RCC 7860 (cell line): ENCODE measurements at places on chromosomes 11 and 22.

DNA sequence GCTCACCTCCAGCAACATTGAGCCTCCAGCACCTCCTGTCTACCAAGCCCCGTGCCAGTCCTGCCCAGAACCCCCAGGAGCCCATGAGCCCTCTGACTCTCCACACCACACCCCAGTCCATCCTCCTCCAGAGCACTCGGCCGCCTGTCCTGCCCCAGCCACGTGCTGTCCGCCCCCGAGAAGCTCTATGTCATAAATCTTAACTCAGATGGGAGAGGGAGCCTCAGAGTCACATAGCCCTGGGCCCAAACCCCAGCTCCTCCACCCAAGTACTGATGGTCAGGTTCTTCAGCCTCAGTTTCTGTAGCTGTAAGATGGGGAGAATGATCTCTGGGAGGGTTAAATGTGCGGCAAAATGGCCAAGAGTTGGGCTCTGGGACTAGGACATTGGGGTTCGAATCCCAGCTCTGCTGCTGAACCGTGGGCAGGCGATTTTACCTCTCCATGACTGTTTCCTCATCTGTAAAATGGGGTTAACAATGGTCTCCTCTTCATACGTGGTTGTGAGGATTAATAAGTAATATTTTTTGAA, 27.8 kb downstream of the CYTH4 start:
- no peak for DNase-seq

- no peak for DNase-seq
Measured at GRCh38 chr11:101224221-101224620, 94.6 kb upstream of the PGR start.

DNA sequence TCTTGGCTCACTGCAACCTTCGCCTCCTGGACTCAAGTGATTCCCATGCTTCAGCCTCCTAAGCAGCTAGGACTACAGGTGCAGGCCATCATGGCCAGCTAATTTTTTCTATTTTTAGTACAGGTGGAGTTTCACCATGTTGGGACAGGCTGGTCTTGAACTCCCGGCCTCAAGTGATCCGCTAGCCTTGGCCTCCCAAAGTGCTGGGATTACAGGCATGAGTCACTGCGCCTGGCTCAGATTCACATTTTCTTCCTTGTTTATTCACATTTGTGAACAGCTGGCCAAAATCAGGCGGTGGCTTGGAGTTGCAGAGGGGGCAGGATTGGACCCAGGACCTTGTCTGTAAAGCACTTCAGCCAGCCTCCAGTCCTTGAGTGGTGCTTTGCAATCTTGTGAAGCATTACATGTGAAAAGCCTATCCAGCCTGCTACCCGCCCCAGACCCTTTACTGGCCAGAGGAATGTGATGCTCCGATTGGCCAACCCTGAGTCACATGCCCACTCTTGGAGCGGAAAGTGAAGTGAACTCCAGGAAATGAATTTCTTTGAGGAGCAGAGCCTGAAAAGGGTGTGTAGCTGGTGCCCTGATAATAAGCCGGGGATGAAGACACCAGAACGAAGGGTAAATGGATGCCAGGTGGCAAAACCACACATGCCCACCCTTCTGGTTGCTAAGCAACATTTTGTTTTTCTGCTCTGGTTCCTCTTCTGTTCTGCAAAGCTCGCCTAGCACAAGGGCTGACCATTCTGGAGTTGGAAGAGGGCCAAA, 62.6 kb upstream of the PTPRJ start:
- DNase-seq: peak; percentile 15

DNA sequence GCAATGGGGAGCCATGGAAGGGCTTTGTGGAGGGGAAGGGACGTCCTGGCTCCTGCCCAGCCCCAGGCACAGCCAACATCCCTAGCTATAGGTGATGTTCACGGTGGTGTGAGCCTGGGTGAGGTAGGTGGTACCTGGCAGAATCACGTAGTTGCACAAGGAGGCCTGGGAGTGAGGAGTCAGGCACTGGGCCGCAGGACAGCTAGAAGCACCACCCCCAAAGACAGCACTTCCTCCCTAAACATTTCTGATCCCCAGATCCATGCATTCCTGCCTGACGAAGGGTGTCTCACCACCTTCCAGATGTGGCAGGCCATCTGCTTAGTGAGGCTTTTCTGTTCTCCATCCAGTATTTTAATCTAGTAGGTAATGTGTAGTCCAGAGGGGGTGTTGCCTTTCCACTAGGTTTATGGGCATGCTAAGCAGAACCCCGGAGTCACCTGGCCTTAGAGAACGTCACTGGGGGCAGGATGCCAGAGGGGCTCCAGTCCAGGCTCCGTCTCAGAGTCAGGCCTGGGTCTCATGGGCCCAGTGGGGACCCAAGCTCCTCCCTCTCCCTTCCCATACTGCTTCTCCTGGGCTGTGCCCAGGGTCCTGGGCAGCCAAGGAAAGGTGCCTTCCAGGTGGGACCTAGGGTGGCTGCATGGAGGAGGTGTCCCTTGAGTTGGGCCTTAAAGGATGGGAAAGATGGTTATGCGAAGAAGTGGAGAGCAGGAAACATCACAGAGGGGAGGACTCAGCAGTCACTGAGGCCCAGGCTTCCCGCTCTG, 56.2 kb downstream of the OTOG start:
- DNase-seq: no peak

DNA sequence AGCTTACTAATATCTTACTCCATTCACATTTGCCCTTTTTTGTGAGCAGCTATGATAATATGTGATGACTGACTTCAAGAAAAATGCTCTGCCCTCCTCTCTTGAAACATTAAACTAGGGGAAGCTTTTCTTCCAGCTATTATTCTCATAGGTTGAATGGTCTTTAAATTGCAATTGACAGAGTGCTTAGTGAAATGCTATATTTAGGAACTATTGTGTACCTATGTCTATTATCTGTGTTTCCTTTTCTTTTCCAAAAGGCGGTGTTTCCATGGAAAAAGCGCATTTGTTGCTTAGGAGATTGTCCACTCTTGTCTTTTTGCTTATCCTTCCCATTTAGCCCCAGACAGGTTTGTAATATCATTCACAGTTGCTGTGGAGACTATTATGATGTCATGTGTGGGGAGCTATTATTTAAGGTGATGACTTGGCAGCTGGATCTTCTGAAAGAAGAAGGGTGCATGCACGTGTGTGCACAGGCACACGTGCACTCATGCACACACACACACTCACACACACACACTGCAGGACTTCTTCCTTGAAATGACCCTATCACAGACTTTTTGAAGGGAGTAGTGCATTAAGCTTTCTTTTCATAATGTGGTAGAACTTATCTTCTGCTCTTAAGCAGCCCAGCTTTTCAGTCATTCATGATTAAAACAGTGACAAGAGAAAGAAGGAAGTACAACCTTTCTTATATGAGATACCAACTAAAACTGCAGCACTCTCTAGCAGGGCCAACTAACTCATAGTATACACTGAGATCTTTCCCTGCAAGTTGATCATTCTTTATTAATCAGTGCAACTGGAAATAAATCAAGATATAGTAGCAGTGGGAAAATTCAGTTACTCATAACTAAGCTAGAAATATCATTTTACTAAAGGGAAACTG, 340.8 kb upstream of the MTNR1B start:
- no peak for DNase-seq

GRCh38 chr11:405323-405953, 9.4 kb downstream of the SIGIRR start:
- no peak for DNase-seq

DNA sequence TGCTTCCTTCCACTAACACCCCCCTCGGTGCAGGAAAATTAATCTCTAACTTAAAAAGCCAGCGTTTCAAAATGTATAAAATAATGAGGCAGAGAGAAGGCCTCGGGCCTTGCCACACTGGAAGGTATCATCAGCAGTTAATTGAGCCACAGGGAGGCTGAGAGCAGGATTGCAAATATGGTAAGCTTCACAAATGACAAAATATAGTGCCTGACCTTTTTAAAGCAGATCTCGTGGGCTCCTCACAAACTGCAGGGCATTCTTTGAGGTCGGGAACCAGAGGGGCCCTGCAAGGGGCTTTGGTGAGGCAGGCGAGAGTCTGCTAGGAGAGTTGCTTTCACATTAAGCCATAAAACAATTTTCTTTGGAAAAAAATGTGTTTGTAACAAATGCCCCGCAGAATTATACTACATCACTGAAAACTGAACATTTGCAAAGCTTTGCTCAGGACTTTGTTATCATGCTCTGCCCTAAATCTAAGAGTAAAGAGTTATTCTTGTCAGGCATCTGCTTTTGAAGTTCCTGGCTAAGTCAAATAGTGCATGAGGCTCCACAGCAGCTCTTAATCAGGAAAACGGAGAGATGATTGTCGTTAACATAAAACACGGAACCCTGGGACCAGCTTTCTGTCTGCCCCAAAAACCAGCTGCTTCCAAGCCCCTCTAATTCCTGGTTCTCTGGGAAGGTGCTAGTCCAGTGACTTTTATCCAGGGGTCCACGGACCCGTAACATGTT, 61.4 kb upstream of the SYT13 start:
- no peak for DNase-seq

- no peak for DNase-seq
Measured at GRCh38 chr11:63503492-63503891, 2.4 kb upstream of the LGALS12 start.

DNA sequence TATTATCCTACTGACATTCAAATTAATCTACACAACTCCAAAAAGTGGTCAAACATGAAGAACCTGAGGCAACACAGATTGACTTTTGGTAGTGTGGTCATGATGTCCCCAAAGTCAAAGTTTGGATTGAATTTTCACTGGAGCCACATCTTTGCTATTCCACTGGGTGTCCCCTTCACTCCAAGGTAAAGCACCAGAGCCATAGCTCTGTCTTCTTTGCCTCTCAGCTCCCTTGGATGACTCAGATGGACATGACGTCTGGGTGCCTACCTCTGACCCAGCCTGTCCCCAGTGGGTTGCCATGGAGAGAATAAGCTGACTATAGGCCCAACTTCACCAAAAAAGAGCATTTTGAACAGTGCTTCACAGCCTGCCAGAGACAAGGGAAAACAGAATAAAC, 57.4 kb upstream of the ARHGAP42 start:
- no peak for DNase-seq

GRCh38 chr11:75873417-75874221, 58.6 kb downstream of the UVRAG start:
- no peak for DNase-seq

DNA sequence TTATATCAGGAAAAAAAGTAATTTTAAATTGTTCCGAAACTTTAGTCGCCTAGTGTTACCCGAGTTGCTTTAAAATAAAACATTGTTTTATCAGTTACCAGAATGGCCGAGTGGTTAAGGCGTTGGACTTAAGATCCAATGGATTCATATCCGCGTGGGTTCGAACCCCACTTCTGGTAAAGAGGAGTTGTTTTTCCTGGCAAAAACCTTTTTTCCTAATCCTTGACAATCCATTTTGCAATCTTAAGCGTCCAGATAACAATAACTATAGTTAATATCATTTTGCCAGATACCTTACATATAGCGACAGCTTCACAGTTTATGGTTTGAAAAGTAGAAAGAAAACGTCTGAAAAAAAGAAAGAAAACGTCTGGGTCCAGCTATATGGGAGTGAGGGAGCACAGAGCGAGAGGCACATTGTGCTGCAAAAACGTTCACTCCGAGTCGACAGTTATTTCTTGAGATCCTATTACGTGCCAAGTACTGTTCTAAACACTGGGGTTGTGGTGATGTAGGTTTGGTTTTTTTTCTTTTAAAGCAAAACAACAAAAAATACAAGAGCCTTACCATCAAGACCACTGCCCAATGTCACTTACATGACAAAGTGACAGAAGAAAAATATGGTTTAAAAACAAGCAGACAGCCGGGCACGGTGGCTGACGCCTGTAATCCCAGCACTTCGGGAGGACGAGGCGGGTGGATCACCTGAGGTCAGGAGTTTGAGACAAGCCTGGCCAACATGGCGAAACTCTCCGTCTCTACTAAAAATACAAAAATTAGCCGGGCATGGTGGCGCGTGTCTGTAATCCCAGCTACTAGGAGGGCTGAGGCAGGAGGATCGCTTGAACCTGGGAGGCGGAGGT, 40.6 kb downstream of the OR4D9 start:
- DNase-seq: peak; percentile 64

DNA sequence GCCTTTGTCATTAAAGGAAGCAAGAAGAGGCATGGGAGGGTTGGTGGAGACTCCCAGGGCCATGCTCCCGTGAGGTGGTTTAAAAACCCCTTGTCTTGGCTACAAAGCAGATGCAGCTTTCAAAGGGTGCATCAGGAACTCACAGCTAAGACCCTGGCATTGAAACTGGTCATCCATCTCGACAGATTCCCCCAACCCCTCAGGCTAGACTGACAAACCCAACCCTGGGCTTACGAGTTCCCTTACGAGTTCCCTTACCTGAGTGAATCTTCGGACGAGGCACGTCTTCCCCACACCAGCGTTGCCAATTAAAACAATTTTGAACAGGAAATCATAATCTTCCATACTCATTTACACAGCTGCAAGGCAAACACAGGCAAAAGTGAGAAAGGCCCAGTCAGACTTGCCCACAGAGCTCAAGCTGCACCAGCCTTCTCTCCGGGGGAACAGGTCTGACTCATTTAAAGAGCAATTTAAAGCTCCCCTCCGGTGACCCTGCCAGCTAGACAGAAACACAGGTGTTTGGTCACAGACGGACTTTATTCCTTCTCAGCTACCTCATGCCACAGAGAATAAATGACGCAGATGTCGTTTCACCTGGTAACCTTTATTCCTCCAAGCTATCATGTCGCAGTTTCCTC, 74.6 kb downstream of the RAB30 start:
- DNase-seq: no peak

- DNase-seq: no peak
Measured at GRCh38 chr11:84671325-84671999, 955.7 kb downstream of the DLG2 start.

GRCh38 chr11:10875430-10876021, 17.7 kb upstream of the ZBED5 start:
- no peak for DNase-seq

GRCh38 chr22:30338802-30339201, 12.1 kb upstream of the TBC1D10A start:
- DNase-seq: no peak

GRCh38 chr22:25359601-25360261, 140.3 kb downstream of the CRYBB2 start:
- DNase-seq: no peak

DNA sequence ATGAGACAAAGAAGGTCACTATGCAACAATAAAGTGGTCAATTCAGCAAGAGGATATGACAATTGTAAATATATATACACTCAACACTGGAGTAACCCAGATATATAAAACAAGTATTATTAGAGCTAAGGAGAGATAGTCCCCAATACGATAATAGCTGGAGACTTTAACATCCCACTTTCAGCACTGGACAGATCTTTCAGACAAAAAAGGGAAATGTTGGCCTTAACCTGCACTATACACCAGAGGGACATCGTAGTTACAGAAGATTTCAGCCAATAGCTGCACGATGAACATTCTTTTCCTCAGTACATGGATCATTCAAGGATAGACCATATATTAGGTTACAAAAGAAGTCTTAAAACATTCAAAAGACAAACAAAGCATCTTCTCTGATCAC, 29.9 kb downstream of the PIWIL3 start:
- no peak for DNase-seq

- no peak for DNase-seq
Measured at GRCh38 chr22:49772692-49773091, 55.0 kb downstream of the BRD1 start.

DNA sequence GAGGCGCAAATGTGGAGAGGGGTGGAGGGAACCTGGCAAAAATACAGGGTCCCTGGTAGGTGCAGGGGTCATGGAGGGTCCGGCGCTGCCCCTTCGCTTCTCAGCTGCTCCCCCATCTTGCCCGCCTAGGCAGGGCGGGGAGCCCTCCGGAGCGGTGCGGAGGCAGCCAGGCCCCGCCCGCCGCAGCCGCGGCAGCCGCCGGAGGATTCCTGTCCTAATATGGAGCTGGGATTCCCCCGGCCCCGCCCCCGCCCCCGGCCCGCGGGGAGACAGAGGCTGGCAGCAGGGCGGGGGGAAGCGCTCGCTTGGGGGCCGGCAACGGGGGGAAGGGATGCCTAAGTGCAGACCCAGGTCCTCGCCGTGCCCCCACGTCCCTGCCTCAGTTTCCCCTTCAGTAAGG, 1.0 kb upstream of the NPAS4 start:
- no peak for DNase-seq
